ENCODE measurements at places on chromosomes 6 and 20.

DNA sequence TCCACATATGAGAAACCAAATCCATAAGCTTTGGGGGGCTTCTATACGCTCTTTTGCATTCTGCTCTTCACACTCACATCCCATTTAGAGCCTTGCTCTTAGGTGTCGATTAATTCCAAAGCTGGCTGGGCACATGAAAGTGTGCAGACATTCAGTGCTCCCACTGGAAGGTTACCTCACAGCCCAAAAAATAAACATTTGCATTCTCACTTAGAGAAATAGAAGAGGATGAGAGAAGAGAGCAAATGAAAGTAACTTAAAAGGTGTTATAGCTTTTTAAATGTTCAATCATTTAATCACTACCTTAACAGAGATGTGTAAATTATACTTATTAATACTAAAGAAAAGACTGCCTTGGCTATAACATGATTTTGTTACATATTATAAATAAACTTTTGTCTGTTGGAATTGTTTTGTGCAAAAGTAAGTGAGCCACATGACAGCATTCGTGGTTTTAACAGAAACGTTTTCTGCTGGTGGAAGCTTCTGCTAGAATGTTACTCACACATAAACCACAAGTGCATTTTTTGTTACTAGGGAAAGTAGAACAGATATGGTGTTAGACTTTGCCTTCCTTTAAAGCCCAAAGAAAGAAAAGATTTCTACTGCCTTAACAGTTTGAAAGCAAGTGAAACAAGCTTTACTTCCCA is 116.7 kb downstream of the SIM1 start:
- no peak overlapping the region for H3K27ac ChIP-seq
- no peaks in the 10 kb centered on the region for H3K36me3 ChIP-seq
- H3K4me3 ChIP-seq = no peak overlapping the region
- no peaks in the 10 kb centered on the region for H3K4me1 ChIP-seq
- no peak for DNase-seq

GRCh38 chr20:57835588-57836455 is 126.0 kb upstream of the PMEPA1 start:
- no peaks in the 10 kb centered on the region for H3K36me3 ChIP-seq
- H3K27ac ChIP-seq = no peak overlapping the region
- DNase-seq = no peak

DNA sequence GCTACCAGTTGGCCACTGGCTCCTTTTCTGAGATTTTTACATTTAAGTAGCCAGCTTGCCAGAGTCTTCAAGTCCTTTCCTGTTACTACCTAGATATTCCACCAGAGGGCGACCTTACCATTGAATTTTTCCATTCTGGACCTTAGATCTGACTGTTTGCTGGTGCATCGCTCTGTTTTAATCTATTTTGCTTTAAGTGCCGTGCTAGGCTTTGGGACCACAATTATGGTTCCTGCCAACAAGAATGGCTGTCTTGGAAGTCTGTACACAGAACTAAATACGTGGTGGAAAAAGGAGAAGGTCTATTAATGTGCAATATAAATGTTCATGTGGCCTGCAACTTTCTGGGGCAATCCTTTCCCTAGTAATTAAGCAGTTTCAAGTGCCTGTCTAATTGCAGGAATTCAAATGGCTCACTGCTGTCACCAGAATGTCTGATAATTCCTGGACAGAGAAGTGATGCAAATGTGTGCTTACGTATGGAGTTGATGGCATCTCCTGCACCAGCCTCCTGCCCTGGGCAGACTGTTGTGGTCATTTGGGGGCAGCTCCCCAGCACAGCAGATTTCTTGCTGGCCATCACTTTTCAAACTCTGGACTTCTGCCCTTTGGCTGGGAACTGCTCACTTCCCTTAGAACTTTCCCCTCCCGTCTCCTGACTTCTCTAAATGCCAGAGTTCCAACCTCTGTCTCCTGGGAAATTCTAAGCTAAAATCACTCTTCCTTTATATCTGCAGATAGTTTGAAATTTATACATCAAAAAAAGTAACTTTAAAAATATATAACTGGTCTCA is 5.6 kb upstream of the HLA-DOA start:
- H3K36me3 ChIP-seq = no peaks in the 10 kb centered on the region
- DNase-seq = no peak
- peak overlapping the region; percentile 6 for H3K4me3 ChIP-seq
- H3K27me3 ChIP-seq = no peaks in the 10 kb centered on the region
- H3K4me1 ChIP-seq = peaks cover 41% of the 10 kb centered on the region

DNA sequence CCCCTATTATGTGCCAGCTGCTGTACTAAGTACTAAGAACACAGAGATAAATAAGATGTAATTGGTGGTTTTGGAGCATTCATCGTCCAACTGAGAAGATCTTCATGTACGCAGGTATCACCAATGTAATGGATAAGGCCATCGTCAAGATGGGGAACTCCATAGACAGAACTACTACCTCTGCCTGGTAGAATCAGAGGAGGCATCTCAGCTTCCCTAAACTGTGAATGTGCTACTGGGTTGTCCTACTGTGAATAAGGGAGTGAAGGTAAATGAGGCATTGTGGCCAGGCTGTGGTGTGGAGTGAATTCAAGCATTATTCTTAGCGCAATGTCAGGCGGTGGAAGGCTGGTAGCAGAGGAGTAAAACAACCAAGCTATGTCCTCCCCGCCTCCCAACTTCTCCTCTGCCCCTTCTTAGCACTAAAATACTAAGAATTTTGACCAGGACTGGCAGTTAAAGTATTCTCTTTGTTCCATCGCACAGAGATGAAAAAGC is 68.2 kb downstream of the TBC1D7 start:
- H3K36me3 ChIP-seq = no peaks in the 10 kb centered on the region
- H3K4me1 ChIP-seq = peaks cover 12% of the 10 kb centered on the region
- no peak overlapping the region for H3K4me3 ChIP-seq

GRCh38 chr6:166581091-166581511 is 5.4 kb downstream of the RAMACL start:
- H3K36me3 ChIP-seq = no peaks in the 10 kb centered on the region
- H3K4me3 ChIP-seq = no peak overlapping the region
- peaks cover 6% of the 10 kb centered on the region for H3K4me1 ChIP-seq
- H3K27ac ChIP-seq = no peak overlapping the region
- no peaks in the 10 kb centered on the region for H3K27me3 ChIP-seq

DNA sequence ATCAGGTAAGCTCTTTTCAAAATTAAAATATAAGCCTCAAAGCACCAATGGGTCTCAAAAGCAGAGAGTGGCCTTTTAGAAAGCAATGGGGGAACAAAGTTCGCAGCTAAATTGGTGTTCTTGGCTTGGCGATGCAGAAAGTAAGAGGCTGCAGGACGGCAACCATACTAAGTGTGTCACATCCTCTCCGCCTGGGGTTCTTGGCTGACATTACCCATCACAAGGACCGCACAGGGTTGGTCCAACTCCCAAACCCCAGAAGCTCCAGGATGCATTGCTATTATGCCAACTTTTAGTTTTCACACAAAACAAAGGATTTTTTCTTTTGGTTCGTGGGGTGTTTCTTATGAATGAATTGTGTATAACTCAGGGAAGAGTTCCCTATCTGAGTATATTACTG is 124.8 kb downstream of the PRKN start:
- no peak overlapping the region for H3K4me3 ChIP-seq
- H3K36me3 ChIP-seq = no peaks in the 10 kb centered on the region
- H3K27me3 ChIP-seq = no peaks in the 10 kb centered on the region
- H3K4me1 ChIP-seq = no peaks in the 10 kb centered on the region

GRCh38 chr6:67908379-67908778 is 726.7 kb upstream of the ADGRB3 start:
- H3K4me1 ChIP-seq = no peaks in the 10 kb centered on the region
- no peaks in the 10 kb centered on the region for H3K27me3 ChIP-seq
- no peak for DNase-seq
- H3K27ac ChIP-seq = no peak overlapping the region
- H3K36me3 ChIP-seq = no peaks in the 10 kb centered on the region

DNA sequence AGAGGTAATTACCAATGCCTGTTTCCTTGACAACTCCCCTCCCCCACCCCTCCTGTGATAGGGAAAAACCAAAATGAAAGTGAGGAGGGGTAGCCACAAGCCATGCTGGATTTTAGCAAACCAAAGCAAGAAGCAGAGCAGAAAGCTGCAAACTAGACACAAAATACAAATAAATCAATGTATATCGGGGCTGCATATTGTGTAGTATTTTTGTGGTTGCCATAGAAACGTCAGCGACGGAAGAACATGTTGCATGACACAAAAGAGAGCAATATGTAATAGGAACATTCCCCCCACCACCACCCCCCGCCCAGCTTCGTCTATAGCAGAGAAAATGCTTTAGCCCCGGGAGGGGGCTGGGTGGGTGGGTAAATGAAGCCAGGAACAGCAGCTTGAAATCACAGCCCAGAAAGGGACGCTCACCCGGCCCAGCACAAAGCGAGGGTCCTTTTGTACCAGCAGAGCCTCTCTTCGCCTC is 548 bp downstream of the AGPAT4 start:
- H3K27ac ChIP-seq = peak overlapping the region; percentile 79
- H3K4me1 ChIP-seq = peaks cover 17% of the 10 kb centered on the region
- peak overlapping the region; percentile 72 for H3K4me3 ChIP-seq

DNA sequence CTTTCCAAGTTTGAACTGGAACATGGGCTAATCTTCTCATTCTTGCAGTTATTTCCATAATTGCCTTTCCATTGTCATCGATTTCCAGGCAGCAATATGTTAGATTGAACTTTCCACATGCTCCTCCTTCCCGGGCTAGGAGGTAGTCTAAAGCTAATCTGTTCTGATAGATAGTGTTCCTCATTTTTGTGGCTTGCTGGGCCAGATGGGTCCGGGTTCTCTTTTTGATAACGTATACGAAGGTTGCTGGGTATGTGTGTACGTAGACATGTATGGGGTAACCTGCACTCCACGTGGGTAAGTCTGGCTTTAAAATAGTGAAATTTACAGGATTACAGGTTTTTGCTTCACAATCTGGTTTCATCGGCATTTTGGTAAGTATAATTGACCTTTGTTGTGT is 14.0 kb upstream of the GMPR start:
- no peak overlapping the region for H3K27ac ChIP-seq
- no peaks in the 10 kb centered on the region for H3K36me3 ChIP-seq
- no peak overlapping the region for H3K4me3 ChIP-seq
- peaks cover 3% of the 10 kb centered on the region for H3K4me1 ChIP-seq
- DNase-seq = no peak

GRCh38 chr6:116354236-116354635 is 16.5 kb upstream of the DSE start:
- no peaks in the 10 kb centered on the region for H3K27me3 ChIP-seq
- H3K4me3 ChIP-seq = no peak overlapping the region
- peaks cover 8% of the 10 kb centered on the region for H3K4me1 ChIP-seq
- no peak overlapping the region for H3K27ac ChIP-seq

DNA sequence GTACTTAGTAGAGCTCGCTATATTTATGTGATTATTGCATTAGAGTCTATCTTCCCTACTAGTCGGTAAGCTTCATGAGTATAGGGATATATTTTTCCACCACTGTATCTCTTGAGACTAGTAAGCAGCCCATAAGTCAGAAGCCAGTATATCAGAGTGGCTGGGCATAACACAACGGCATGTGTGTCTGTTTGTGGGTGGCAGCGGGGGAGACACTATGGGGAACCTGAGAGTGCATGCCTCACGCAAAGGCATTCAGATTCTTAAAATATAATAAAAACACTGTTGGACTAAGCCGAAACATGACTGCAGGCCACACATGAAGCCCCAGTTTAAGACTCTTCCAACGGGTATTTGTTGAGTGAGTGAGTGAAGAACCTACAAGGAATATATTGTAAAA is 8.0 kb downstream of the KCNS1 start:
- H3K4me1 ChIP-seq = peaks cover 6% of the 10 kb centered on the region
- no peak for DNase-seq
- no peak overlapping the region for H3K27ac ChIP-seq
- no peaks in the 10 kb centered on the region for H3K36me3 ChIP-seq

GRCh38 chr6:164007881-164008280 is 593.4 kb downstream of the QKI start:
- H3K36me3 ChIP-seq = no peaks in the 10 kb centered on the region
- no peaks in the 10 kb centered on the region for H3K27me3 ChIP-seq

- H3K27ac ChIP-seq = no peak overlapping the region
- peaks cover 52% of the 10 kb centered on the region for H3K36me3 ChIP-seq
- peaks cover 18% of the 10 kb centered on the region for H3K4me1 ChIP-seq
Observed at GRCh38 chr6:56594699-56595098, 48.0 kb downstream of the DST start.

GRCh38 chr20:33211817-33212424 is 5.2 kb upstream of the BPIFA3 start:
- no peak overlapping the region for H3K4me3 ChIP-seq
- no peaks in the 10 kb centered on the region for H3K4me1 ChIP-seq
- peaks cover 14% of the 10 kb centered on the region for H3K27me3 ChIP-seq
- H3K36me3 ChIP-seq = no peaks in the 10 kb centered on the region
- no peak overlapping the region for H3K27ac ChIP-seq

DNA sequence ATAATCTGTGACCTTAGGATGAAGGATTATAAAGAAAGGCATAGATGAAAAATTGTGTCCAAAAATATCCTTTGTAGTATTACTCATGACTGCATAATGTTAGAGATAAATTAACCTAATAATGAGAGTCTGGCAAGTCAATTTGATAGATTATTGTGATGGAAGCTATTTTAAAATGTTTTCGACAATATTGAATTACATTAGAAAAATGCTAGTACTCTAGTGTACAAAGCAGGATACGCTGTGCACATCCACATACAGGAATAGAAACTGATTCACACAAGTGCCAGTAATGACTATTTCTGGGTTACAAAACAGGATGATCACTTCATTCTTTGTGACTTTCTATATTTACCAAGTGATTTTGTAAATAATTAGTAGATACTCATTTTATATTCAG is 3.3 kb downstream of the SLC17A2 start:
- no peak overlapping the region for H3K27ac ChIP-seq
- DNase-seq = no peak
- no peaks in the 10 kb centered on the region for H3K27me3 ChIP-seq
- H3K36me3 ChIP-seq = no peaks in the 10 kb centered on the region
- no peaks in the 10 kb centered on the region for H3K4me1 ChIP-seq

GRCh38 chr20:62382306-62383198 is 4.4 kb upstream of the RPS21 start:
- peaks cover 41% of the 10 kb centered on the region for H3K4me1 ChIP-seq
- H3K4me3 ChIP-seq = no peak overlapping the region
- H3K36me3 ChIP-seq = no peaks in the 10 kb centered on the region

DNA sequence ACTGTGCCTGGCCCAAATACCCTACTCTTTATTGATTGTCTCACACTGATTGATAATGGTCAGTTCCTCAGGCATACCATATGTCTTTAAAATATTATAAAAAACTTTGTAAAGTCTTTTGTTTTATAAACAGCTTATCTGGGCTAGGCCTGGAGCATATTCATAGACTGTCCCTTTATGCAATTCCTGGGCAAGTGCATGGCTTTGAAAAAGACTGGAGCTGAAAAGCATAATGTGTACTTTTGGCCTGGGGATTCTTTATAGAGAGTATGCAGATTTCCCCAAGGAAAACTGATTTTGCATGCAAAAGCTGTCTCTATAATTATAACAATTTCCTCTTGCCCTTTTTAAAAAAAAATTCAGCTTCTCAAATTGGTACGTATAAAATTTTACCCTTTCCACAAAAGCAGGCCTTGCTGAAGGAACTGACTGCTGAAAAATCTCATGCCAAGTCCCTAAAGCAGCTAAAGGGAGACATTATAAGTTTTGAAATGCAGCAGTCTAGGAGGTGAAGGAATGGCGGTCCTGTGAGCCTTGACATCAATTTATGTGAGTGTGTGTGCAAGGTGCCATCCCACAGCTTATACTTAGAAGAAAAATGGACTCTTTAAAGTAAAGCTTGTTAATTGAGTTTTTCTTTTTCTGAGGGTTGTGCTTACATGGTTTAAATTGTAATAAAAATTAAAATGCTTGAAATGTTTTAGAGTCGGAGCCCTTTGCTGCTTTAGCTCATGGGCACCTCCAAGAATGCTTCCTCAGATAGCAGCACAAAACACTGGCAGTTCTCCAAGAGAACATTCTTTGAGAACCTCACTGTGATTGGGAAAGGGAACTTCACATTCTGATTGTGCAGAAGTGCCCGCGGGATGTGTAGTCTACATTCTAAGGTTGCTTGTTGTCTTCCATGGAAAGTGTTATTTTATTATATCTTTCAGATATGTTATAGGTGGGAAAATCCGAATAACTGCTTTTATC is 43.9 kb downstream of the PLCB4 start:
- no peak for DNase-seq
- no peaks in the 10 kb centered on the region for H3K36me3 ChIP-seq

Data from lower lobe of right lung (tissue), 2 donors.